ENCODE measurements at places on chromosomes 3 and 15. TPM values are rescaled to one million over a fixed set of nuclear protein-coding genes. Genes with fewer than 3 reads are reported as not detected.

- DNase-seq, result peak; percentile 90
Measured at GRCh38 chr3:159796744-159797143, 191.9 kb upstream of the IL12A start.

- DNase-seq, result peak; percentile 73
Measured at GRCh38 chr15:32651229-32651837, 9.8 kb downstream of the SCG5 start.

GRCh38 chr3:101228441-101228840, 91.9 kb downstream of the IMPG2 start:
- no peak for DNase-seq

- no peak for DNase-seq
Measured at GRCh38 chr15:89121414-89121813, 33.2 kb downstream of the ABHD2 start.

GRCh38 chr3:18740631-18741583, 315.8 kb upstream of the SATB1 start:
- no peak for DNase-seq

DNA sequence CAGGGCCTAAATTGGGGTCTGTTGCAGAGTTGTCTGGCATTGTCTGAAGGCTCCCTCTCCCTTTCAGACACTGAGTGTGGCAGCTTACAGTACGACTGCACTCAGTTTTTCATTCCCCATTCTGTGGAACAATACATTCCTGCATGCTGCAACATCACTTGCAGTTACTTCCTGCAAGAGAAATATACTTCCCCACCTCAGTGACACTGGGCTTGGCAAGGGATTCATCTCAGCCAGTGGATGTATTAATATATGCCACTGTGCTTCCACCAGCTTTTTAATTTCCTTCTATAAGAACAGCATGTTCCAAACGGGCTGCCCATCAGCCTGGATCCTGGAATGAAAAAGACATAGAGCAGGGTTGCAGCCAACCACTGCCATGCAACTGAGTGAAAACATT, 23.1 kb downstream of the B3GALNT1 start:
- DNase-seq, result no peak

DNA sequence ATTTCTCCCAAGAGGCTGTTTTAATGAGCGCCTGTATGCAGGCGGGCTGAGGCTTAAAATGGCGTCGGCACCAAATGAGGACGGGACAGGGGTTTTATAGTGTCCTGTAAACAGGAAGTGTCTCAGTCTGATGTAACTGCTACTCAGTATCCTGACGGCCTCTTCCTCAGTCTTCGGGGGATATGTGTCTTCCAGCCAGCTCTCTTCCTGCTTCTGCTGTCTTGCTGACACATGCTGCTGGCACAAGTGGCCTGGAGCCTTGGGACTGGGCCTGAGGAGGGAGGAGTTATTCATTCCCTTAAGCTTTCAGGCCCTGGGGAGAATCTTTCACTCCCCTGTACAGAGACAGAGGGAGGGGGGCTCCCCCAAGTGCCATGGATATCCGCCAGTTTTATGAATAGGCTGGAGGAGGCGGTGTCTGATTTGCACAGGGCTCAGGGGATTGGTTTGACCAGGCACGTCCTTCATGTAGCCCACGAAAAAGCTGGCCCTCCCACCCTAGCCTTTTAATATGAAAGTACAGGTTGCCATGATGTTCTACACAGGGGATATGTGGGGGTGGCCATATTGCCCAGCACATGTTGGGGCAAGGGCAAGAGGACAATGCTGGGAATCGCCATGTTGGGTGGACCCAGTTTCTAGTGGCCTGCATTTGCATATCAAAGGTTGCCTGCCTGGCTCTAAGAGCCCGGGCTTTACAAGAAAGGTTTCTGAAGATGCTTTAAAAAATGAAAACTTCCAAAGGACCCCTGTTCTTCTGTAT, 19.9 kb downstream of the NDUFB4 start:
- DNase-seq, result peak; percentile 51

- DNase-seq, result no peak
Measured at GRCh38 chr3:123244128-123244527, 42.4 kb downstream of the SEC22A start.

- no peak for DNase-seq
Measured at GRCh38 chr3:99637016-99637367, 1.4 kb upstream of the COL8A1 start.

DNA sequence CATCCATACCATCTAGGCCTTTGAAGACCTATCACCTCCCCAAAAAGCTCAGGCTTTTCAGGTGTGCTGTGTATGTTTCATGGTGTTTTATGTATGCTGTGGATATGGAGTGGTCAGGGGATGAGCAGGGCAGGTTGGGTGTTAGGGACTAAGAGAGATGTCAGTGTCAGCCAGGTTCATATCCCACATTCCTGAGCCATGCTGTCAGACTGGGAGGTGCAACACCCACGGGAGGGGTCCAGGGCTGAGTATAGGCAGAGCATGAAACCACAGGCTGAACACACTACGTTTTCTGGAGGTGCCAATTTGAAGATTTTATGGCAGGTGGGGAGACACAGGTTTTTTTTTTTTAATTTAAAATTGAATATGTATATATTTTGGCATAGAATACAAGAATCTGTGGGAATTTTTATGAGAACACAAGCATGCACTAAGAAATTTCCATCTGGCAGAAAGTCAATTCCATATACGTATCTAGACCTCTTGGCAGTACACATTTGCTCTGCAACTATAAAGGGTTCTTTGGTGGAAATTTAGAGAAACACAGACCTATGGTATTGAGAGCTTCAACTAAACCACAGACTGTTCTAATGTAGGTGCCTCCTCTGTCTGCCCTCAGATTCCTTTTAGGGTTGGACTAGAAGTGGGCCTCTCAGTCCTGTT, 101.9 kb upstream of the RNU6-1 start:
- peak; percentile 12 for DNase-seq

- DNase-seq, result no peak
Measured at GRCh38 chr15:70720228-70721016, 42.9 kb downstream of the UACA start.

- no peak for DNase-seq
Measured at GRCh38 chr3:140509534-140509933, 168.3 kb upstream of the TRIM42 start.

GRCh38 chr3:126358816-126359181, 1.6 kb upstream of the KLF15 start:
- no peak for DNase-seq

GRCh38 chr3:83890039-83890762, 1068.6 kb upstream of the CADM2 start:
- DNase-seq, result peak; percentile 1

DNA sequence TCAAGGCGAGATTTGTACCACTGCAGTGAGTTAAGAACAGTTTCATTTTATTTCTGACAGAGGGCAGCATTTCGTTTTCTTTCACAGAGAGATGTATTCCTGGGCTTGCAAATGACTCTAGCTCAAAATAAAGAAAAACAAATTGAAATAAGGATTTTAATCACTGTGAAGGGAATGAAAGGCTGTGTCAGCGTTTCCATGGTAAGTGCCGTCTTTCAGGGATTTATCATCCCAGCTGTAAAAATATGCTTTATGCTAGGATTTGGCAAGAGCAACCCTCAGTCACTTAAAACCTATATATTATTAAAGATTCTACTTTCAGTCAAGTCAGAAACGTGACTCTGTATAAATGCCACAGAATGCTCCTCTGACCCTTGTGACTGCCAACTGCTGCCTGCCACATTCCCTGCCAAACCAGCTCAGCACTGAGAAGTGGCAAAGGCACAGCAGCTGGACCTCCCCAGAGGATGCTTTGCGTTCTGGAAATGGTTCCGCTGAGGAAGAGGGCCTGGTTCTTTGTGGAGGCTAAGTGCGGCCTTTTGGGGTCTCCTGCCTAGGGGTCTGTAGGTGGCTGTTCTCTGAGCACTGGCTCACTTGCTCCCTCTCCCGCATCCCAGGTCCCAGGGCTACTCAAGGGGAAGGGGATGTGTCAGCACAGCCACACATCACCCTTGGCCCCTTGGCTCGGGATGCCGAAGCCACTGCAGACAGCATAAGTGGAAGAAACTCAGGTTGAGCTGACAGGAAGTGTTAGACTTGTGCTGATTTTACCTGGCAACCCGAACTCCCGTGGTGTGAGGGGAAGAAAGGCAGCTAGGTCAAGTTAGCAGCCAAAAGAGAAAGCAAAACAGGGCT, 56.6 kb upstream of the POMGNT2 start:
- peak; percentile 78 for DNase-seq

DNA sequence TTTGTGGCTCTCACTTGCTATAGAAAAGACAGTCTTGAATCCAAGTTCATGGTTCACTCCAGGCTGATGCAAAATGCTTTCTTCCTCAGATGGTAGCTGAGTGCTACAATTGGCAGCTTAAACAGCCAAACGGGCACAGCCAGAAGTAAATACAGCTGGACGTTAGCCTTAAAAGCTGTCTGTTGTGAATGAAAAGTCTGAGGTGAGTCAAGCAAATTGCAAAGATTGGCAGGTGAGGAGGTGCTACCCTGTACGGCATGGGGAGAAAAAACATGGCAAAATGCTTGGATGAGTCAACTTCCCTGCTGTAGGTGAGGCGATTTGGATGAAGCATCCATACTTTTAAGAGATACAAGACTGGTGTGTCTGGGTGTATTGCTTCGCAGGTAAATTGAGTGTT, 40.5 kb downstream of the IL5RA start:
- DNase-seq, result no peak

DNA sequence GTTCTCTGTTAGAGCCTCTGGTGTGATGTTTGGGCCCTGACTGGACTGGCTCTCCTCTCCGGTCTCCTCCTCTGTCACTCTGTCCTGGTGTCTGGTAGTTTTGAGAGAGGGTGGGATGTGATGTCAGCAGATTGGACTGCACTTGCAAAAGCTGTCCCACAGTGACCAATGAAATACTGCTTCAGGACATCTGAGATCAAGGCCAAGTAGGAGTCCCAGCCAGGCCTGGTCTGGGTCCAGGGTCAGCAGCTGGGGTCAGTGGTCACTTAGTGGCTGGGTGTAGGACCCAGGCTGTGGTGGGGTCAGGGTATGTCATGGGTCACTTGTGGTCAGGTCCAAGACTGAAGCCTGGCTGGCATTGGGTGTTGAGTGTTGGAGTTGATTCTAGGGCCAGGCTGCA, 20.9 kb downstream of the ALDH1L1 start:
- DNase-seq, result no peak

- peak; percentile 61 for DNase-seq
Measured at GRCh38 chr3:188491276-188491687, 337.3 kb downstream of the LPP start.

- peak; percentile 56 for DNase-seq
Measured at GRCh38 chr3:42961633-42962032, 17.5 kb upstream of the GASK1A start.

- peak; percentile 51 for DNase-seq
Measured at GRCh38 chr15:101676921-101677329, 24.7 kb upstream of the TM2D3 start.

DNA sequence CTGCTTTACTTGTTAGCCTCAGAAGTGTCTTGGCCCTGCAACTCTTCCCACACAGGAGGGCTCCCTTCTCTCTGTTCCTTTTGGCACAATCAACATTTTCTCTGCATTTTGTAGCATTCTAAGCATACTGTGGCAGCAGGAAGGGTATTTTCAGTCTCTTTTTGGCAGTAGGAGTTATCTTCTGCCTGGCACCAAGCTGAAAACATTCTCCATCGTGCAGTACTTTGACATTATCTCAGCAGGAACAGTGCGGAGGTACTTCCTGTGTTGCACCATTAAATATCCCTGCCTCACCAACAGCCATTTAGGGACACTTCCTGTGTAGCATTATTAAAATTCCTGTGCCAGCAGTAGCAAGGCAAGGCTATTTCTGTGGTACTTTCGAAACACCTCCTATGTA, 233.2 kb upstream of the SEMA6D start:
- DNase-seq, result peak; percentile 27

- no peak for DNase-seq
Measured at GRCh38 chr3:115828401-115828800, 205.1 kb downstream of the GAP43 start.

DNA sequence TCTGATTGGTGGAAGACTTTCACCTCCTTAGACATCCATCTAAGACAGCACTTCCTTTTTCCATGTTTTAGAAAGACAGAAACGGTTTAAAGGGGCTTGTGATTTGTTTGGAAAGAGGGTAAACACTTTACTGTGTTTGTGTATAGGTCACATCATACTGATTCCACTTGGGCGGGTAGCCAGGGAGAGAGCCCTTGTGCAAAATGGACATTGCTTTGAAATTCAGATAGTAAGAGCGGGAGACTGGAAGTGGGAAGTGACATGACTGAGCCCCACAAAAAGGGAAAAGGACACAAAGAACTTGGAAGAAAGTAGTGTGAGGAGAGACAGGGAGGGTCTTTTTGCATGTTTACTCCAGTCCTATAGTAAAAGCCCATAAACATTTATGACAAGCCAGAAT, 195.6 kb upstream of the CNTN4 start:
- no peak for DNase-seq

DNA sequence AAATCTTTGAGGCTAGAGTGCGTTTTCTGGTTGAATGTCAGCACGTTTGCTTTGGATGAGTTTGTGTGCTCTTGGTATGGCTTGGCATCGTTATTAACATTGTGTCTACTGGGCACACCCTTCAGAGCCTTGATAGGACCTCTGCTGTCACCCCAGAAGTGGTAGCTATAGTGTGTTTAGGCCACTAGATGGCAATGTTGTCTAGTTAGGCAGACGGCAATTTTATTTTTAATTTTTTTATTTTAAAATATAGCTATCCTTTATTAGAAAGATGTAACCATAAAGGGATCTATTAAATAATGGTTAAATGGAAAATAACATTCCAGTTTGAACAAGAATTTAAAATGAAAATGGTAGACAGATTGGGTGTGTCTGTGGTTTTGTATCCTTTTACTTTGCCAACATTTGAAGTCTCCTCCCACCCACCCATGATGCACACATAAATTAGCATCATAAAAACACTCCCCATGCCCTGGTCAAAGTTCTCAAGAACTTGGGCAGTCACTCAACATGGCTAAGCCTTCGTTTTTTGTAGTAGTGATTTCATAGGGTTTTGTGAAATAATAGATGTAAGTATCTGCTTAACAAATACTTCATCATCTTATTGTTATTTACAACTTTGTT, 200.7 kb downstream of the KCNH8 start:
- DNase-seq, result peak; percentile 1

- DNase-seq, result no peak
Measured at GRCh38 chr3:78163379-78163778, 1123.5 kb downstream of the ROBO2 start.

UROC1 gene
- total RNA-seq, result not detected

FAM219B gene
- total RNA-seq, result 24.9 TPM

RBMS3 gene
- total RNA-seq, result 127 TPM

OSBPL10 gene
- total RNA-seq, result 9.5 TPM

IQCF5 gene
- not detected for total RNA-seq

SERINC4 gene
- not detected for total RNA-seq

ZNF860 gene
- total RNA-seq, result 0.56 TPM

FBXL22 gene
- total RNA-seq, result 0.28 TPM

LRRC49 gene
- 16.8 TPM for total RNA-seq
